Stimulated activated CD8-positive, alpha-beta memory T cell treated with anti-CD3 and anti-CD28 coated beads, Interleukin-7, amount 100 ng/mL, for 4 hours (primary cell): ENCODE measurements at places on chromosomes 7 and 10.

DNA sequence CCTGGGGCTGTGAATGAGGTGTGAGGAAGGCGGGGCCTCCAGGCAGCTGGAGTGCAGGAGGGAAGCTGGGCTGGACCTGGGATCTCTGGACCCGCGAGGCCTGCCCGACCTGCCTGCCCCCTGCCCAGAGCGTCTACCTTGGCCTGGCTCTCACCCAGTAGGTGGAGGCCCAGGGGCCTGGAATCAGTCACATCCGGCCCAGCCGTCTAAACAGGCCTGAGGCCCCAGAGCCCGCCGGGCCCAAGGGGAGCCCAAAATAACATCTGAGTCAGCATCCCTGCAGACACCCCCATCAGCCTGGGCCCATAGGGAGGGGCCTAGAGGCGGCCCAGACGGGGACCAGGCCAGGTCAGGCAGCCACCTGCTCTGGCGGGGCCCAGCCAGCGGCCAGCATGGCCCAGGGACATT lies 15.1 kb upstream of the ELN start:
- no peak for DNase-seq

- DNase-seq, result no peak
Measured at GRCh38 chr7:3446786-3447185, 145.7 kb downstream of the SDK1 start.

DNA sequence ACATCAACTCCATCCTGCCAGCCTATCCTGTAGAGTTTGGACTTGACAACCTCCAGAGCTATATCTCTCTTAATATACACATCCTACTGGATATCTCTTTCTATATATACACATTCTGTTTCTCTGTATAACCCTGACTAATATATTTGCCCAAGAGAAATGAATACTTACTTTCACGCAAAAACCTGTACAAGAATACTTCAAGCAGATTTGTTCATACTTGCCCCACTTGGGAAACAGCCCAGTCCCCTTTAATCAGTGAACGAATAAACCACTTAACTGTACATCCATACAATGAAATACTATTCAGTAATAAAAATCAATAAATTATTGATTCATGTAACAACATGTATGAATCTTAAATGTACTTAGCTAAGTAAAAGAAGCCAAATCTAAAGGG lies 251.1 kb upstream of the PHYHIPL start:
- no peak for DNase-seq

DNA sequence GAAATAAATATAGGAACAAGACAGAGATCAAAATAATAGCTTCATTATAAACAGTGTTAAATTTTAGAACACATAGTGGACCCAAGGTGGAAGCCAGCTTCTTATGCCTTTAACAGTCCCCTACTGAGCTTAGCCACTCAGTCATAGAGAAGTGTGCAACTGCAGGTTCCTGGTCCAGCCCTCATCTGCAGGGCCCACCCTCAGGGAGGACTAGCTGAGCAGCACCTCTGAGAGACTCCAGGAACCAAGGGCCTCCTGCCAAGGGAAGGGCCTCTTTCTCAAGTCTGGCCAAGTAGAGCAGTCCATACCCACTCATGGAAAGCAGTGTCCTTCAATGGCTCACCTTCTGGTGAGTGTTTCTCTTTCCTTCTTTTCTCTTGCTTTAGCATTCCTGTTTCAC lies 173.7 kb upstream of the PRPS1L1 start:
- no peak for DNase-seq

GRCh38 chr10:105185161-105185560 lies 544.1 kb downstream of the SORCS3 start:
- DNase-seq, result no peak

- DNase-seq, result no peak
Measured at GRCh38 chr7:78099715-78100394, 301.3 kb downstream of the PHTF2 start.
